Immature natural killer cell (primary cell): ENCODE measurements at places on chromosomes 6 and 20. TPM values are rescaled to one million over a fixed set of nuclear protein-coding genes. Genes with fewer than 3 reads are reported as not detected.

GRCh38 chr6:79250107-79250514 lies 15.6 kb upstream of the HMGN3 start:
- DNase-seq = peak; percentile 9

Gene GJA10
- not detected for polyA plus RNA-seq

Gene TREML1
- polyA plus RNA-seq = 2.4 TPM

GRCh38 chr6:141316236-141316635 lies 816.5 kb upstream of the GJE1 start:
- DNase-seq = no peak

Gene SLC17A2
- not detected for polyA plus RNA-seq

Gene OR2J3
- not detected for polyA plus RNA-seq

DNA sequence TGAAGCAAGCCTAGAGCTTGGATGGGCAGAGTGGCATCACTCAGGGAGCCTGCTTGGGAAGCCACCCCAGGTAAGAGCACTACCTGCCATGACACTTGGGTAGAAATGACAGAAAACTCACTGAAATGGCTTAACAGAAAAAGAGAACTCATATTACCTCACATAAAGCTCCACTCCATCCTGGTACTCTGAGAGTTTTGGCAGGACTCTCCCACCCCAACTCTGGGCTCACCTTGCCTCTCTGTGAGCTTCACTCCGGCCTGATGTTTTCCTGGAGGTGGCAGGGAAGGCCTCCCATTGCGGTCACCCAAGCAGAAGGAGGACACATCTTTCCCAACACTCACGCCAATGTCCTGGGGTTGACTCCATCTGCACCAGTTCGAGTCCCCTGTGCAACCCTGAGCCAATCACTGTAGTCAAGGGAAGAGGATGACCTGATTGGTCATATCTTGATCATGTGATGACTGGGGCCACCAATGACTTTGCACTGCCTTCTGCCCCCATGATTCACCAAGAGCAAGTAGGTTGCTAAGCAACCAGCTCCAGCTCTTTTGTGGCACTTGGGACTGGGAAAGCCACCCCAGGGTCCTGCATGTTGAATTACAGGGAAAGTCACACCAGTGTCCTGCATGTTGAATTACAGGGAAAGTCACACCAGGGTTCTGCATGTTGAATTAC lies 446.1 kb upstream of the SULF2 start:
- DNase-seq = no peak

Gene PDYN
- not detected for polyA plus RNA-seq

Gene METTL24
- polyA plus RNA-seq = not detected

DNA sequence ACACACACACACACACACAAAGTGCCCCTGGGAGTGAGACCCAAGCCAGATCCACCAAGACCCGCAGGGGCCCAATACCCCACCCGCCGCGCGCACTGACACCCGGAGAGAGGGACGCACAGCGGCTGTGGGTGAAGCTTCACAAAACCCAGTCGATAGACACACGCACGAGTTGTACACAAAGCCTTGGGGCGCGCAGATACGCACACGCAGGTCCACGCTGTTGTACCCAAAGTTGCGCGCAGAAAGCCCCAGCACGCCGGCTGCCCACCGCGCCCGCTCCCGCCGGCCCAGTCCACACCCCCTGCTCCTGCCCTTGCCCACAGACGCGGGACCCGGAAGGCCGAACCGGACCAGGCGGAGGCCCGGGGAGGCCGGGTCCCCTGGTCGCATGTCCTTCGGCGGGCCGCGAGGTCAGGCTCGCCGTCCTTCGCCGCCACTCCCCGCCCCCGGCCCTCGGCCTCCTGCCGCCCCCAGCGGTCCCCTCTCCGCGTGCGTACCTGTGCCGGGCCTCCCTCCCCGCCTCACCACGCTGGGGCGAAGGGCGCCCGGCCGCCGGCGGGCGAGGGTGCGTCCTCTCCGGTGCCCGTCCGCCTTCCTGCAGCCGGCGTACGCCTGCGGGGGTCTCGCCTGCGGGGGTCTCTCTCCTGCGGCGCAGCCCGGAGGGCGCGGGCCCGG lies at the start of gene TMEM74B:
Gene TMEM74B, minus strand, starts transcription at position 344 of the 678 bp plus-strand sequence. CDS start 1,180 bp downstream, outside the sequence.
- DNase-seq = no peak

Gene NKX2-4
- polyA plus RNA-seq = not detected

Gene EYS
- polyA plus RNA-seq = not detected

GRCh38 chr6:112717856-112718255 lies 370.7 kb downstream of the RFPL4B start:
- DNase-seq = no peak

DNA sequence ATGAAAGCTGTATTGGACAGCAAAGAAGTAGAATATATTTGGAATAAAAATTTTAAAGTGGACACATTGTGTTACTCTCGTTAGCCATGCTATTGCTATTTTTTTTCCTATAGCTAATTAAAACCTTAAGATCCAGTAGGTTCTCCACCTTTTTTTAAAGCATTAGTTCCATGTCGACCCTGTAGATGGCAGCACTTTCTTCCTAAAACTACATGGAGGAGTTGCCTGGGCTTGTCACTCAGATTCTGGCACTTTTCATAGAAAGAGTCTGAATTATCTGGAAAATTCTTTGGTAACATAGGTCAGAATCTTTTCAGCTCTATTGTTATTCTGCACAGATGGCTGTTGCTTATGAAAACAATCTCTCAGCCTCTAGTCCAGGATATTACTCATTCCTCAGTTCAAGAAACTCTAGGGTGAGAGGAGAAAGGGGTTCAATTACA lies 42.0 kb upstream of the ESR1 start:
- peak; percentile 13 for DNase-seq

DNA sequence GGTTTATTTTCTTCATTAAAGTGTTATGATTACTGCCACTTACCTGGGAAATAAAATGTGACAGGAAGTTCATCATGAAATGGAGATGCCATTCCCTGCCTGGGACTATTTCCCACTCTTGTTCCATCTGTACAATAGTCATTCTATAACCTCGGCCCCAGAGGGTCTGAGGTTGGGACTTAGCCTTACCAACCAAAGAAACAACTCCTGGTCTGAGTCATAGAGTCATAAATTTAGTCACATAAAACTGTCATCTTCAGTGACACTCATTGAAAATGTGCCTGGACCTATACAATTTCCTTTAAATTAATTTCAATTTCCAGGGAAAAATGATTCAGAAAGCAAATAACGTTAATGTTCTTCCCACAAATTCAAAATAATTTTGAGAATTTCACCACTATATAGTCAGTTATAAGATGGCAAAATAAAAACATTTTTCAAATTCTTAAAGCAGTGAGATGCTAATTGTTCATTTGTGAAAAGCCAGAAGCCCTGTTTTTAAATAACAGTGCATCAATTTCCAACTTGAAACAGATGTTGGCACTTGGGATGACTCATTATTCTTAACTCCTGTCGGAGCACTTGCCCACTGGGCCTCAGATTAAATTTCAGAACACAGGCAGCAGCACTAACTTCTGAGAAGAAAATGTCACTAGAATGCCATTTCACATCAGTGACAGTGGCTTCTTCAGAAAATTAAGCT lies 201.2 kb upstream of the SMLR1 start:
- no peak for DNase-seq

- no peak for DNase-seq
Observed at GRCh38 chr6:26345832-26346231, 19.2 kb upstream of the BTN3A2 start.

DNA sequence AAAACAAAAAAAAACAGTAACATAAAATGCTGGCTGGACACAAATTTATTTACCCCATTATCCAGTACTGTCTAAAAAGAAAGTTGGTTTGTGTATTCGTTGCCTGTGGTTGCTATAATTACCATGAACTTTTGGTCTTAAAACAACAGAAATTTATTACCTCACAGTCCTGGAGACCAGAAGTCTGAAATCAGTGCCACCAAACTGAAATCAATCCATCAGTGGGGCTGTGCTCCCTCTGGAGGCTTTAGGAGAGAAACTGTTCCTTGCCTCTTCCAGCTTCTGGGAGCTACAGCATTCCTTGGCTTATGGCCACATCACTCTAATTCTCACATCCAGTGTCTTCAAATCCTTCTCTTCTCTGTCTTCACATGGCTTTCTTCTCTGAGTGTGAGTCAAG lies 79.4 kb downstream of the SNX5 start:
- DNase-seq = no peak

DNA sequence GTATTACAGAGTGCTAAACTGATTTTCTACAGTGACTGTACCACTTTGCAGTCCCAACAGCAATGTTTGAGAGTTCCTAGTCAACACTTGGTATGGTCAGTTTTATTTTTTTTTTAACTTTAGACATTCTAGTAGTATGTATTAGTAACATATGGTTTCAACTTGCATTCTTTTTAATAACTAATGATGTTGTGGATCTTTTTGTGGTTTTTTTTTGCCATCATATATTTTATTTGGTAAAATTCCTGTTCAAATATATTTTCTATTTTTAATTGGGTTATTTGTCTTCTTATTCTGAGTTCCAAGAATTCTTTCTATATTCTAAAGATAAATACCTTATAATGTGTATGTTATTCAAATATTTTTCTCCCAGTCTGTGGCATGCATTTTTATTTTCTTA lies 189.4 kb upstream of the ECI2 start:
- DNase-seq = no peak

DNA sequence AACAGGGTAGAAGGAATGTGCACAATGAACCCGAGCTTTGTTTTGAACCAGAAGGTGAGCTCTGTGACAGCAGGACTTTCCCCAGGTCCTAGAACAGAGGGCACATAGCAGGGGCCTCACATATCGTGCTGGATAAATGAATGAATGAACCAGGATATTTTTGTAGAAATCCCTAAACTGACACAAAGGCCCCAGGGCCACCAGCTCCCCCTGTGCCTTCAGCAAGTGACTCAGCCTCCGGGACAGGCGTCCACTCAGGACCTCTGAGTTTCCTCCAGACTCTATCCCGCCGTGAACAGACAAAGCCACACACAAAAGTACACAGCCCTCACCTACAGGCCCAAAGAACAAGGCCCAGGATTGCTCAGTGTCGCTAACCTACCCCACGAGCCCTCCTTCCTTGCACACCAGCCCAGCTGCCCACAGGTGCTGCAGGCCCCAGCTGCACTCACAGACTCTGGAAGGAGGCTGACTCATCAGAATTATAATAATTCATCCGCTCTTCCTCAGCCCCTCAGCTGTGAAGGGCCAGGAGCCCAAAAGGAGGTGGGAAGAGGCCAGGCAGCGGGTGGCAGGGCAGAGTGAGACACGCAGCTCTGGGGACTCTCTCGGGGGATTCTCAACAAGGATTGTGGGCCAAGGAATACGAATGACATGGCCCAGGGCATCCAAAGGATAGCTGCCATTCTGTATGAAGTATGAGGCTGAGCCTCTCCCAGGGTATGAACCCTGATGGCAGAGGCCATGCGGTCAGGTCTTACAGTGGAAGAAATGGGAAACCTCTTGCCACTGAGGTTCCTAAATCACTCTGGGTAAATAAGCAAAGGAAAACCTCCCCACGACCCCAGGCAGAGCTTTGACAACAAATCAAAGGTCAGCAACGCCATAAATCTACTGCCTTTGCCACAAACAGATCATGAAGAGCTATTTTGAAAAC lies 40.9 kb downstream of the SUMO4 start:
- DNase-seq = no peak

GRCh38 chr6:37162740-37163139 lies 7.2 kb upstream of the PIM1 start:
- DNase-seq = no peak

- DNase-seq = no peak
Observed at GRCh38 chr20:3163099-3164042, 3.7 kb upstream of the FASTKD5 start.

Gene PM20D2
- 7.3 TPM for polyA plus RNA-seq

Gene TOX2
- polyA plus RNA-seq = 2.9 TPM

GRCh38 chr6:6317825-6318733 lies 2.4 kb downstream of the F13A1 start:
- DNase-seq = no peak

DNA sequence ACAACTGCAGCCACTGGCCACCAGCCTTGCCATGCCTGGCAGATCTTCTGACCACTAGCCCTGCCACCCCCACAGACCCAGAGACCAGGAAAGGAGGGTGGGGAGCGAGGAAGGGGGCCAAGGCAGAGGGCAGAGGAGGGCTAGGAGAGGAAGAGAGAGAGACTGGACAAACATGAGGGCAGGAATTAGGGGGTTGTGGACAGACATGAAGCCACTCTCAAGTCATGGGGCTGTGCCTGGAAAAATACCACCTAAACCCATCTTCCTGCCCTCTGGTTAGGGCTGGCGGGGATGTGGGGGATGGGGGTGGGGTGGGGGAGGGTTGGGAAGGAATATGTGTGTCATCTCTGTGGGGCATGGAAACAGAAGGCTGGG lies 1.4 kb upstream of the SLC29A1 start:
- no peak for DNase-seq

- no peak for DNase-seq
Observed at GRCh38 chr20:15487682-15488081, 1085.6 kb downstream of the KIF16B start.

DNA sequence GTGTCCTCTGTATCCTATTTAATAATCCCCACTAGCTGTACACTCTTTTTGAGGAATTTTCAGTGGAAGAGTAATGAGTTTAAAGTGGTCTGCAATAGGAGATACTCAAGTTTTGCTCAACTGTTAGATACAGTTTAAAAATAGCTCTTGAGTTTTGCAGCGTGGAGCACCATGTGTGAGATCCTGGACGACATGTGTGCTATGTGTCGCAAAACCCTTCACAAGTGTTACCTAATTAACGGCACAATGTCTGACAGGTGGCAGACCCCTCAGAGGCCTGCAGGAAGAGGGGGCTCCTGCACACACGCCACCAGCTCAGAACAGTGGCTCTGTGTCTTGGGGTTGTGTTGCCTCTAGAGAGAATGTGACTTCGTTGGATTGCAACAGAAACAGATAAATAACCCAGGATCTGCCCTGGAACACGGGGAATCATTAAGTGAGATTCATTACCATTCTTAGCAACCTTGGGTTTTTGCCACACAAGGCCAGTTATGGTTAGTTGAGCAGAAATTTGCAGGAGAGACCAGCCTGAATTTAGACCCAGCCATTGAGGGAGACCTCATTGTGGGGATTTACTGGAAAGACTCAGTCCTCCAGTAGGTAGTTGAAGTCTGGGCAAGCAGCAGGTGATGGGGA lies 73.8 kb downstream of the SASH1 start:
- DNase-seq = no peak

- DNase-seq = no peak
Observed at GRCh38 chr6:115934829-115935228, 125.9 kb downstream of the FRK start.

Gene SYNE1
- polyA plus RNA-seq = 27.9 TPM

DNA sequence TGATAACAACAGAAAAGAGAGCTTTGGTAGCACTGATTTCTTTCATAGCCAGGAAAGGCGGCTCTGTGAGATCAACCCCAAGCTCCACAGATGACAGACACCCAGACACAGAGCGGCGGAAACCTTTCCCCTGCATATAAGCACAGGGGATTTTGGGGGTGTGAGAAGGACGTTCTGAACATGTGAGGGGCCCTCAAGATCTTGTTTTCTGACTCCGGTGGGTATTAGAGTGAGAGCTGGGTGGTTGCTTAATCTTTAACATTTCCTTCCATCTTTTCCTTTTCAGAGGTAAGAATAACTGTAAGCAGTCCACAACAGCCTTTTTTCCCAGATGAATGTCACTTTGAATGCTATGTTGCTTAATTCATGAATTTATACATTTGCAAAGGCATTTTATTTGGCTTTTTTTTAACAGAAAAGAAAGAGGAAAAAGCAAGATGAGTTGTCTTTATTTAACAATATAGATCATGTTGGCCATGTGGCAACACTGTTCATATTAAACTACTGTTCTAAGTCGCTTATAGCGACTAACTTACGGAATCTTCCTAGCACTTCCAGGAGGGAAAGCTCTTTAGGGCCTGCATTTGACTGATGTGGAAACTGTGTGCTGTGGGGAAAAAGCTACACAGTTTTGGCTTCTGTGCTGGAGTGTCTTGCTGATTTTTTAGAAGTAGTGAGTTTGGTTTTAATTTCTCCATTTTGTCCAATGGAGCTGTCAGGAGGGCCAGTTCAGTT lies 80.5 kb upstream of the NAA20 start:
- no peak for DNase-seq
